ENCODE measurements at places on chromosomes 13 and 19.
A peak's percentile ranks its signal among the peaks of the same experiment; 100 is the strongest.

GRCh38 chr13:35345992-35346391 lies 130.5 kb downstream of the MAB21L1 start:
- DNase-seq, result no peak

- DNase-seq, result no peak
Observed at GRCh38 chr19:51075998-51076397, 6.7 kb downstream of the KLK14 start.

DNA sequence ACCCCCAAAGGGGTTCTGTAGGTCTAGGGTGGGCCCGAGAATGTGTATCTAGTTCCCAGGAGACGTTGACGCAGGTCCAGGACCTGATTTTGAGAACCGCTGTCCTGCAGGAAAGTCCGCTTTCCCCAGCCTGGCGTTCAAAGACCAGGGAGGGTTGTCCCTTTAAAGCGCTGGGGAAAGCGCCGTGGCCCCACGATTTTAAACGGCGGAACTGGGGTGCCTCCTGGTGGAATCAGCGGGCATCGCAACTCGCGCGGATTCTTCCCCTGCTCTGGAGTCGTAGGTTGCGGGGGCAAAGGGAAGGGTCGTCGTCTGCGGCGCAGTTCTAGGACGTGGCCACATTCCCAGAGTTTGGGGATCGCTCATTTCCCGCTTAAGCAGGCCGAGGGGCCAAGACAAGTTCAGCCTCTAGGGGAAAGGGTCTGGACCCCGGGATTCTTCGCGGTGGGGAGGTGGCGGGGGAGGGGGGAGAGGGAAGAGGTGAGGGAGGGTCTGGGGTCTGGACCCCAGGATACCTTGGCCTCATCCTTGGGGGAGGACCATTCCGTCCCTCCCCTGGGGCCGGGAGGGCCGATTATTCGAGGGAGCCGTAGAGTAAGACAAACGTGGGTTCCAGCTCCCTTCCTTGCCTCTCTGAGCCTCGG lies 7.7 kb downstream of the PNMA8B start:
- peak; percentile 78 for DNase-seq

- DNase-seq, result peak; percentile 40
Observed at GRCh38 chr19:43699506-43700394, 16.1 kb upstream of the IRGC start.

DNA sequence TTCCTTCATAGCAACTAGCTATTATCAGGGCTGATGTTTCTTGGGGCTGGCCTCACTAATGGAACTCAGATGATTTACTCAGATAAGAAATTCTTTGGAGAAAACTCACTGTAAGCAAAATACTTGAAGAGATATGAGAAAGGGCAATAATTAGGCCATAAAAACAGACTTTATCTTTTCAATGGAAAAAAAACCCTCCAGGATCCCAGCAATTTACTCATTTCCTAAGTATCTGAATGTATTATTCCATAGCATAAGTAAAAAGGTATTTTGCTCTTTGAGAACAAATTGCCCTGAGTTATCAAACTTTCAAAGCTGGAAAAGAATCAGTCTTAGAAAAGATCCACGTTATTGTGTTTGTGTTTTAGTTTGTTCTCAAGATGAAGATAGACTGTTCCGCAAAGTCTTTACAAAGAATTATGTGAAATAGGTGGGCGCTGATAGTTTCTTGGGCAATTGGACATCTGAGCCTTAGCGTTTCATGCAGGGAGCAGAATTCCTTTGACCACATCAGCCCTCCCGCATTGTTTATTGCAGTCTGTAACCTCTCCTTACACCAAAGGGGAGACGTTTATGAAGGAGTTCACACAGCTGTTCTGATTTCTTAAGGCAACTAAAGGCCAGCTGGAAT lies 29.1 kb upstream of the CSNK1A1L start:
- DNase-seq, result peak; percentile 96

DNA sequence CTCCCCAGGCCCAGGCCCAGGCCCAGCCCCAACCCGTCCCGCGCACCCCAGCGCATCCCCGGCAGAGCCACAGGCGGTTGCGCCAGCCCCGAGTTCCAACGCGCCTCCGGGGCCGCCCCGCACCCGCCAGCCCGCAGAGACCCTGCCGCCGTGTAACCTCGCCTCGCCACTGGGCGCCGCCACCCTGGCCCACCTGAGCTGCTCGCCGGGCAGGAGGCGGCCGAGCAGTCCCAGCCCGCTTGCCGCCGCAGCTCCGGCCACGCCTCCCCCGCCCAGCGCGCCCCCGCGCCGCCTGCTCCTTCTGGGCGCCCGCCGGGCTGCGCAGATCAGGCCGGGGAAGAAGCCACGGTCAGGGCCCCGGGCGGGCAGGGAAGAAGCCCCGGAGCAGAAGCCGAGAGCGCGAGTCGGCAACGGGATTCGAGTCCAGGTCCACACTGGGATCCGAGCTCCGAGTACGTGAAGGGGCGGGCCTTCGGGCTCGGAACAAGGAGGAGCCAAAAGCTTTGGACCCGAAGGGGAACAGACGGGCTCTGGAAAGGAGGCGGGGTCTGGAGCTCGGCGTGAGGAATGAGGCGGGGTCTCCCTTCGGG lies at the start of gene MBOAT7:
Gene MBOAT7 (minus strand): TSS at position 436 of the 590 bp plus-strand sequence. CDS start 1,072 bp downstream, outside the sequence.
- no peak for DNase-seq

- DNase-seq, result no peak
Observed at GRCh38 chr13:85406269-85406975, 392.8 kb downstream of the SLITRK6 start.

GRCh38 chr13:108595436-108596274 lies 33.8 kb upstream of the MYO16 start:
- no peak for DNase-seq

DNA sequence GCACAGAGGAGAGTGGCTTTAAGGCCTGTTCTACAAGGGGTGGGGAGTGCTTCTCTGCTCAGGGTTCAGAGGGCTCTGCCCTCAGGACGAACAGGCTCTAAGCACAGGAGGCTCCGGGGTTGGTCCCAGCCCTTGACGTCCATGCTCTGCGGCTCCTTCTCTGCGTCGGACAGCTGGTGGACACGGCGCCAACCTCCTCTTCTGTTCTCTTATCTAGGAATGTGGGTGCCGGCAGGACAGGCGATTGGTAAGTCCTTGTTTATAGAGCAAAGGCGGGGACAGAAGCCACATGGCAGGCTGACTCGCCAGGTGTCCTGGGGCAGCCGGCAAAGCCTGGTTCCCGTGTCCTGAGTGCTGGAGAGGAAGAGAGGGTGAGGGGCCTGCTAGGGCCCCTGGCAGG lies 8.4 kb upstream of the RPS15 start:
- no peak for DNase-seq

- DNase-seq, result peak; percentile 89
Observed at GRCh38 chr13:75326173-75327134, 155.5 kb downstream of the TBC1D4 start.

- DNase-seq, result peak; percentile 46
Observed at GRCh38 chr13:73913079-73913740, 221.0 kb downstream of the KLF12 start.

- no peak for DNase-seq
Observed at GRCh38 chr13:25468325-25469168, 96.8 kb downstream of the ATP8A2 start.

DNA sequence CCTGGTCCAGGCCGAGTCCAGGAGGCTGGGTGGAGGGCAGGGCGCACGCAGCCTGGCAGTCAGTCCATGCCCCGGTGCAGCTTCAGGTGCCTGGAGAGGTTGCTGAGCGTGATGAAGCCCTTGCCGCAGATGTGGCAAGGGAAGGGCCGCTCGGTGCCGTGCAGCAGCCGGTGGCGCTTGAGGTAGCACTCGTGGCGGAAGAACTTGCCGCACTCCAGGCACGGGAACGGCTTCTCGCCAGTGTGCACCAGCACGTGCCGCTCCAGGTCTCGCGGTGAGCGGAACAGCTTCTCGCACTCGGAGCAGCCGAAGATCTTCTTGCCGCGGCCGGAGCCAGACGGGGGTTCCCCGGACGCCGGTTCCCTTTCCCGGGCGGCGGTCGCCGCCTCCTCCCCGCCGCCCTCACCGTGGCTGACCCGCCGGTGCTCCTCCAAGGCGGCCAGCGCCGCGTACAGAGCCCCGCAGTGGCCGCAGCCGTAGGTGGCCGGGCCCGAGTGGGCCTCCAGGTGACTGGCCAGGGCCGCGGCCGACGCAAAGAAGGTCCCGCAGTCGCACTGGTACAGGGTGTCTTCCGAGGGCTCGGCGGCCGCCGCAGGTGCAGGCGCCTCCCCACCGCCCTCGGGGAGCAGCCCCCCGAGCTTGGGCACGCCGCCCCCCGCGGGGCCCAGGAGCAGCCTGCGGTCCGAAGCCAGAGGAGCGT lies 6.8 kb downstream of the FIZ1 start:
- DNase-seq, result no peak
